Right cardiac atrium (tissue), 5 donors: ENCODE measurements at places on chromosomes 4 and X. TPM values are rescaled to one million over a fixed set of nuclear protein-coding genes. Genes with fewer than 3 reads are reported as not detected.

DNA sequence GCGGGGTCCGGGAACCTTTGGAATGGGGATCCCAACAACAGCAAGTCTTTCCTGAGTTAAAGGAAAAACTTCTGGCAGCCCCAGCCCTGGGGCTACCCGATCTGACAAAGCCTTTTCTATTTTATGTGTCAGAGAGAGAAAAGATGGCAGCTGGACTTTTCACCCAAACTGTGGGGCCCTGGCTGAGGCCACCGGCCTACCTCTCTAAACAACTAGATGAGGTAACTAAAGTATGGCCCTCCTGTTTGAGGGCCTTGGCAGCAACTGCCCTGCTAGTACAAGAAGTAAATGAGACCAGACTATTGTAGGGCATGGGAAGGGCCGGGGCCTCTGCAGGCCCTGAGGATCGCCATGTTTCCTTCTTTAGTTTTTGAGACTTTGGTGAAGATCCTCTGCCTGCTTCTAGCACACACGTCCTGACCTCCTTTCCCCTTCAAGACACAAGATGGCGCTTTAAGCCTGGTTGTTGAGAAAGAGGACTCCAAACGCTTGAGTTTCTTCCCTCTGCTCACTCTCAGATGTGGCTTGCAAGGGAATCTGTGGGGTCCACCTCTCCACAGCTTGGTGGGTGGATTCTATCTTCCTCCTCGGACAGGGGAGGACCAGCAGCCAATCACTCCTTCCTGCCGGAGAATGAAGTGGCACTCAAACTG, 18.5 kb upstream of the DRD5 start:
- DNase-seq: no peak

GRCh38 chr4:74490736-74491135, 45.8 kb downstream of the AREG start:
- no peak for DNase-seq

Gene CACNA1F
- 0.18 TPM for total RNA-seq

GRCh38 chrX:39140581-39140980, 339.3 kb downstream of the MID1IP1 start:
- no peak for DNase-seq

DNA sequence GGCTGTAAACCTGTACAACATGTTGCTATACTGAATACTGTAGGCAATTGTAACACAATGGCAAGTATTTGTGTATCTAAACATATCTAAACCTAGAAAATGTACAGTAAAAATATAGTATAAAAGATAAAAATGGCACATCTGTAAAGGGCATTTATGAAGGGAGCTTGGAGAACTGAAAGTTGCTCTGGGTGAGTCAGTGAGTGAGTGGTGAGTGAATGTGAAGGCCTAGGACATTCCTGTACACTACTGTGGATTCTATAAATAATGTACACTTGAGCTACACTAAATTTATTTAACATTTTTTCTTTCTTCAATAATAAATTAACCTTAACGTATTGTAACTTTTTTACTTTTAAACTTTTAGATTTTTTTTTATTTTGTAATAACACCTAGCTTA, 5.0 kb upstream of the SHROOM4 start:
- no peak for DNase-seq
